AG10803 (cell line): ENCODE measurements at places on chromosomes 5 and 9.

- DNase-seq = no peak
These were observed 142.1 kb downstream of the MED10 start for GRCh38 chr5:6236170-6236793.

DNA sequence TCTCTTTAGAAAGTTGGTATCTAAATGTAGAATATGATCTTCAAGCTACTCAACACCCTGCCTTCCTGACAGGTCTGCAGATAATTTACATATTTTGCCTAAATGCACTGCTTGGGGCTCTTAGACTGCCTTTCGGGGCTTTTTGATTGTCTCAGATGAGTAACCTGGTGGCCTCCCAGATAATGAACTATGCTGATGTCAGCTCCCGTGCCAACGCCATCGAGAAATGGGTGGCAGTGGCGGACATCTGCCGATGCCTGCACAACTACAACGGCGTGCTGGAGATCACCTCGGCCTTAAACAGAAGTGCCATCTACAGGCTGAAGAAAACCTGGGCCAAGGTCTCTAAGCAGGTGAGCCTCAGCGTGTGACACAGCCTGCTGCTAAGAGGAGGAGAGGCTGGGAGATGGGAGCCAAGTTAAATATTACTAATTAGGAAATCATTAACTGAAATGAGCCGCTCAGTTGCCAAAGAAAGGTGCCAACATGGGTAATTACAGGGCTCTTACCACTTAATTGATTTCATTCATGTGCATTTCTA lies 20.8 kb upstream of the CKMT2 start:
- DNase-seq = no peak

DNA sequence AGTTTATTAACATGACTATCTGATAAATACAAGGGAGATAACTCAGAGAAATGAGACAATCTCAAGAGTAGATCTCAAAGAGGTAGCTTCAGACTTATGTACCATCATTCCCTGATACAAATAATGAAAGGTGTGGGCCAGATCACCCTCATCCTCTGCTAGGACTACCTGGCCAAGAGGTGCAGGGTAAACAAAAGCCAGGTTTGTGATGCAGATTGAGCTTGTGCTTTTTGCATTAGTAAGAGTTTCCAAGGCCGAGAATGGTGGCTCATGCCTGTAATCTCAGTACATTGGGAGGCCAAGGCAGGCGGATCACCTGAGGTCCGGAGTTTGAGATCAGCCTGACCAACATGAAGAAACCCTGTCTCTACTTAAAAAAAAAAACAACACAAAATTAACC lies 8.9 kb upstream of the SPIN1 start:
- DNase-seq = no peak

DNA sequence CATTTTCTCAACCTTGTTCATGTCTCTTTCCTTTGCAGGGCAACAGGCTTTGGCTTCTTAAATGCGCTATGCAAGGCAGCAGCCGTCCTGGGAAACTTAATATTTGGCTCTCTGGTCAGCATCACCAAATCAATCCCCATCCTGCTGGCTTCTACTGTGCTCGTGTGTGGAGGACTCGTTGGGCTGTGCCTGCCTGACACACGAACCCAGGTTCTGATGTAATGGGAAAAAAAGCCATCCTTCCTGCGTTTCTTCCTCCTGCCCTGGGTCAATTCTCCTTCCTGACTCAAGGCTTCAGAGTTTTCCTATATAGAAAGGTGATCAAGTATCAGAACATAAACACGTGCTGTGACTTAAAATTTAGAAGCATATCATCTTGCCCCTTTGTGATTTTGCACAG lies 77.8 kb upstream of the IQGAP2 start:
- DNase-seq = no peak

- no peak for DNase-seq
These were observed 43.2 kb upstream of the SAP30L start for GRCh38 chr5:154402611-154403010.

- DNase-seq = no peak
These were observed 5.2 kb downstream of the HSPA5 start for GRCh38 chr9:125235804-125236519.

DNA sequence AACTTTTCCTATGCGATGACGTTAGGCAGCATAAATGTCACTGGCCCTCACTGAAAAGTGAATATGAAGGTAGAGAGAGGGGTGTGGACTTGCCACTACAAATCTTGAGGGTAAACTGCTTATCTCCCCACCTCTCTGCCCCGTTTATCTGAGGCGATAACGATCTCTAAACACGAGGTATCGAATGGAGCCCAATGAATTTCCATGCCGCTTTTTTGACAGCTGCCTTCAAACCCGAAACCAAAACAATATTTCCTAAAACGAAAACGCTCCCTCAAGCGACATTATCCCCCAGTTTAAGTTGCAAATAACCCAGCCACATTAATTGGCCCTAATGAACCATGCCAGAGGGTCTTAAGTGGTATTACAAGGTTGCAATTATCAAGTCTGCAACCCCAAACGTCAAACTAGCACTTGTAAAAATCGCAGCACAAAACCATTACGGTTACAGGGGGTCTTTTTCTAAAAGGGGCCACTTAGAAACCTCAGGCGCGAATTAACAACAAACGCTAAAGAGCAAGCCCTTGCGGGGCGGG lies 1.4 kb downstream of the NR3C1 start:
- no peak for DNase-seq

DNA sequence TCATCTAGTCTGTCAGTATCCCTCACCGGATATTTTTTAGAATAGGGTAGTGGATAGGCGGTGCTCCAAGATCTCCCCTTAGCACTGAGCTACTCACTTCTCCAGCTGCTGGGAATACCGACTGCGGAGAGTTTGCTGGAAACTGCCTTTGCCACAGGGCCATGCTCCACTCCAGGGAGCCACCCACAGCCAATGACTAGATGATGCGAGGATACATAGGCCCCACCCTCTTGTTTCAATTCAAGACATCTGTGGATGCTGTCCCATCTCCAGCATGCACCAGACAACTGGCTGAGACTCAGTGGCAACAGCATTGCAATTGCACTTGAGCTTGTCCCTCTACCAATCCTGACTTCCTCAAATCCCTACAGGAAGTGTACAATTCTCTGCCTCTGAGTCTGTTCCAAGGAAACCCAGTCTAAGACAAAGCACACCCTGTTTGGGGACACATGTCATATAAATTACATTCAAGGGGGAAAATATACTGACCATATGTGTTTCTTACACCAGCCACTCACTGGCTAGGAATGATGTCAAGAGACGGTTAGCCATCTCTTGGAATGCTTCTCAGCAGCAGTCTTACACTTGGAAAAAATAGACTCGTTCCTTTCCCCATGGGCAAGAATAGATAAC lies 312.6 kb upstream of the KIF2A start:
- DNase-seq = peak; percentile 59

- peak; percentile 31 for DNase-seq
These were observed 95.5 kb downstream of the USP20 start for GRCh38 chr9:129930743-129931142.
